Left colon (tissue), 2 donors: ENCODE measurements at places on chromosomes 16 and 17. TPM values are rescaled to one million over a fixed set of nuclear protein-coding genes. Genes with fewer than 3 reads are reported as not detected.
A peak's percentile ranks its signal among the peaks of the same experiment; 100 is the strongest.

The ZNF624 gene
- total RNA-seq: 3.7 TPM

The INCA1 gene
- total RNA-seq: 1.9 TPM

DNA sequence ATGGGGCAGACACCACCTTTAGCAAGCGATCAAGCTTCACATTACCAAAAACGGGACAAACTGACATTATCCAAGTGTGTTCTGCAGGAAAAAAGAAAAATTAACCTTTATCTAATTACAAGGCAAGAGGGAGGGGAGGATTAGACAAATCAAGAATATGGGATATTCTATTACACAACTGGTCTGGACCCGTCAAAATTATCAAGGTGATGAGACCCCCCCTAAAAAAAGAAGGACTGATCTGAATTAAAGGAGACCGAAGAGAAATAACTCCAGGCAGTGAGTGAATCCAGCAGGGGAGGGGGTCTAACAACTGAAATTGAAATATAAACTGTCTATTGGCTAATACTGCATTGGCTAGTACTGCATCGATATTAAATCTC lies 424 bp upstream of the NUBP1 start:
- DNase-seq: no peak

DNA sequence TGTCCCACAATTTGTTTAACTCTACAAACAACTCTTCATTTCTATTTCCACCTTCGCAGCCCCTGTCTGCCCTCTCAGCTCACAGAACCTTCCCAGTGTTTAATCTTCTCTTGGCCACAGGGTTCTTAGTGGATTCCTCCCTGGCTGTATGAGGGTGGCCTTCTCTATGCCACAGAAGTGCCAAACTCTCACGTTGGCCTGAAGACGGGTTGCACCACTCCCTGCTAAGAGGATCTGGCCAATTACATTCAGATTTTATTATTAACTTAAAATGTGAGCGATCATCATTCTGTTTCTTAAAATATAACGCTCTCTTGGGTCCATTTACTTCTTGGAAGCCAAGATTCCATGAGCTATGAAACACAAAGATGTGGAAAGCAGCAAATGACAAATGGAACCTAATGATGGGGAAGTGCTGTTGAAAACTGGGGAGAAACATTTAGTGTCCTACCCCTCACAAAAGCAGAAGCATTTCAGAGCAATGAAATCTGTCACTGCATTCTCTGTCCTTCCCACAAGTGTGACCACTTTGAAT lies 91.3 kb upstream of the NOG start:
- no peak for DNase-seq

DNA sequence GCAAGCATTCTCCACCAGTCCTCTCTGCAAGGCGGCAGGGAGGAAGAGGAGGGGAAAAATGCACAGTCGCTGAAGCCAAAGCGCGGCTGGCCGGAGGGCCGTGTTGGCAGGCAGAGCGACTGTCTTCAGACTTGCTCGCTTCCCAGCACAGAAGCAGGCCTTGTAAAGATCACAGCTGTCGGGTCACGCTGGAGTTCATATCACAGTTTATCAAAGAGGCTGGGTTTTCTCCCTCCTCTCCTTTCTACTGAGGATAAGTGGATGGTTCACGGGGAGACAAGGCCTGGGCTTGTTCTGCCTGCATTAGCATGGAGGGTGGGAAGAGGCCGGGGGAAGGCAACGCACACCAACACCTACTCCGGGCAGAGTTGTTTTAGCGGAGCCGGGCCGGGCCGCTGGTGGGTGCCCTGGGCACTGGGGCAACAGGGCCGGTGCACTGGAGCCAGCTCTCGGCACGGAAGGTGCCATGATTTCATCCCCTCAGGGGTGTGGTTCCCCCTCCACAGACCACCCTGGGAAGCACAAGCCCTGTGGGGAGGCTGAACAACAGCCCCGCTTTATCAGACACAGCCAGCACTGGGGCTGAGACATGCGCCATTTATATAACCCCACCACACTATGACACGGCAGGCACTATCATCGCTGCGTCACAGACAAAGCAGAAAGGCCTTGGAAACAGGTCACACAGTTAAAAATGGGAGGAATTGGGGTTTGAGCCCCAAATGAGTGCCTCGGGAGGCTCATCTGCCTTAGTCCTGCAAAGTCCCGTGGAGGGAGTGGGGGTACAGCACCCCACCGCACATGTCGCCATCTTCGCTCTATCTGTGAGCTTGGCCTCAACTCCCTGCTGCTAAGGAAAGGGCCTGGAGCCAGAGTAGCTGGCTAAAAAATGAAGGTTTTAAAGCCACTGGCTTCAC lies 40.3 kb upstream of the MTSS2 start:
- DNase-seq: peak; percentile 32

GRCh38 chr16:23423496-23424049 lies 29.4 kb downstream of the COG7 start:
- DNase-seq: peak; percentile 91

- no peak for DNase-seq
Observed at GRCh38 chr17:77509089-77509488, 368.3 kb downstream of the SEC14L1 start.
